ENCODE measurements at places on chromosomes 1 and 21.

- peak; percentile 95 for DNase-seq
These were observed 107.5 kb downstream of the GDAP2 start for GRCh38 chr1:117821774-117822482.

- DNase-seq, result no peak
These were observed 52.8 kb downstream of the TENT5C start for GRCh38 chr1:117658676-117659075.

- no peak for DNase-seq
These were observed 130.3 kb downstream of the HIVEP3 start for GRCh38 chr1:41788427-41788826.

GRCh38 chr1:43309405-43310025 lies 8.7 kb downstream of the TIE1 start:
- DNase-seq, result no peak

- DNase-seq, result no peak
These were observed 24.0 kb upstream of the COL16A1 start for GRCh38 chr1:31727849-31728248.

GRCh38 chr1:52503706-52504105 lies 49.2 kb downstream of the TUT4 start:
- no peak for DNase-seq

DNA sequence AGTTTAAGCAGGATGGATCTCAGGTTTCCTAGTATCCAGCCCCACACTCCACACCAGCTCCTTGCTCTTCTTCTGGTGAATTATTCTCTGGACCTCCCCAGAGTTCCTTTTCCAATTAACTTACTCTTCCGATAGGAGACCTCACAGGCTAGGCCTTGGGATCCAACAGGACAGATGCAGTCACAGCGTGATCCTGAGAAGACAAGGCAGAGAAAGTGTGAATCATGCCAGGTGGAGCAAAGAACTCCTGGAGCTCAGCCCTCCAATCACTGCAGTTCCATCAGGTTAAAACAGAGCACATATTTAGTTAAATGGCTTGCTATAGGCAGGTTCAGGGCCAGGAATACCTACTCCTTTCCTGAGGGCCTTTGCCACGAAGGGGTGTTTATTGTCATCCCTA lies 34.1 kb downstream of the C8B start:
- no peak for DNase-seq

GRCh38 chr1:60171801-60172200 lies 98.2 kb upstream of the C1orf87 start:
- DNase-seq, result peak; percentile 84

- peak; percentile 13 for DNase-seq
These were observed 8.4 kb downstream of the RPS6KA1 start for GRCh38 chr1:26537951-26538352.

GRCh38 chr1:234536741-234537140 lies 57.8 kb upstream of the TARBP1 start:
- no peak for DNase-seq

GRCh38 chr1:154478639-154479038 lies 23.4 kb upstream of the TDRD10 start:
- DNase-seq, result peak; percentile 30

GRCh38 chr1:2255047-2255419 lies 26.9 kb downstream of the SKI start:
- no peak for DNase-seq

DNA sequence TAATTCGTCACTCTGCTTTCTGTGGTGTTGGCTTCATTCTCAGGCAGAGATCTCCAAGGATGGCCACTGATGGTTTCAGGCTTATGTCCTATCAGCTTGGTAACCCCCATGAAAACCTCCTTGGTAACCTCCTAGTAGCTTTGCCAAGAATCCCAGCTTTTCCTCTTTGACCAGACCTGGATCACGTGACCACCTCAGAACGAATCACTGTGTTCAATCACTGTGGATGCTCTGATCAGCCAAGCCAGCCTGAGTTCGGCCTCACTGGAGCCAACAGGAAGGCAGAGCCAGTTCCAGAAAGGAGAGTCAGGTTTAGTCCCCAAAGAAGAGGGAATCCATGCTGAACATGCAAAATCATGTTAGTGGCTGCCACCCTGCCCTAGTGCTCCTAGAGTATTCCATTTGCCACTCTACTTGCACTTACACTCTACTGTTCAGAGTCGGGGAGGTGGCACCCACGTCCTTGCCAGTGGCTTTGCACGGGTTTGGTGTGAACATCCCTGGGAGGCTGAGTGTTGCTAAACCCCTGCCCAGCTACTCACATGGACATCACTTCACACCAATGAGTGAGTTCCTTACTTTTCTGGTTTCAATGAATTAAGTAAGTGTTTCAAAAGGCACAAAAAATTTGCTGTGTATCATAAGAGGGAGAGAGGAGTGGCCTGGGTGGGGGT lies 33.5 kb upstream of the SSBP3 start:
- DNase-seq, result no peak

Data from astrocyte of the spinal cord (primary cell).